ENCODE measurements at places on chromosomes 4 and X. TPM values are rescaled to one million over a fixed set of nuclear protein-coding genes. Genes with fewer than 3 reads are reported as not detected.

Gene FAM236A
- total RNA-seq: not detected

Gene RPA4
- total RNA-seq: 0.62 TPM

DNA sequence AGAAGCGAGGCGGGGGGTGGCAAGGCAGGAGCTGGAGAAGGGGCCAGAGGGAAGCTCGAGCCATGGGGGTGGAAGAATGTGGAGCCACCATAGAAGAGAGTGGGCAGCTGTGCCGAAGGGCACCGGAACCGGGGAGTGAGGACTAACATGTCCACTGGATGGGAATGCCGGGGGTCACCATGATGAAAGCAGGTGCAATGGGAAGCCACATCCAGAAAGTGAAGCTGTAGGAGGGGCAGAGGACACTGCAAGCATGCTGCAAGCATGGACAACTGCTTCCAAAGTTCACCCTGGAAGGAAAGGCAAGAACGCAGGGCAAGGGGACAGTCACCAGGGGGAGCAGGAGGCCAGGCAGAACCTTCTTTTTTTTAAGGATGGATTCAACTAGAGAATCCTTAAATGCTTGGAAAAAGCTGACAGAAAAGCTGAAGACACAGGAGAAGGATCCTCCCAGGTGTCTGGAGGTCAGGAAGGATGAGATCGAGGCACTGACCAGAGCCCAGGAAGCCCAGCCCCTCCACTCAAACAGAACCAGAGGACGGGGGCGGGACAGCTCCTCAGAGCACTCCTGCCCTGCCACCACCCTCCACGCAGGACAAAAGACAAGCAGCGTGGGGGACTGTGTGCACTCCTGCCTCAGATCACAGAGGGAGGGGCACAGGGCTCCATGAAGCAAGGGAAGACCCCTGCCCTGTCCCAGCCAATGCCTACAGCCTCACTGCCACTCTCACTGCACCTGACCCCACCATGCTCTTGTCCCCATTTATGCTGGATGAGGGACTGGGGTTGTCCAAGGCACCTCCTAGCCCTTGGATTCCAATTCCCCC is 169.2 kb downstream of the AFAP1 start:
- no peak for DNase-seq

GRCh38 chr4:151486168-151486567 is 77.2 kb downstream of the FHIP1A start:
- DNase-seq: no peak

Gene WAS
- 84.7 TPM for total RNA-seq

DNA sequence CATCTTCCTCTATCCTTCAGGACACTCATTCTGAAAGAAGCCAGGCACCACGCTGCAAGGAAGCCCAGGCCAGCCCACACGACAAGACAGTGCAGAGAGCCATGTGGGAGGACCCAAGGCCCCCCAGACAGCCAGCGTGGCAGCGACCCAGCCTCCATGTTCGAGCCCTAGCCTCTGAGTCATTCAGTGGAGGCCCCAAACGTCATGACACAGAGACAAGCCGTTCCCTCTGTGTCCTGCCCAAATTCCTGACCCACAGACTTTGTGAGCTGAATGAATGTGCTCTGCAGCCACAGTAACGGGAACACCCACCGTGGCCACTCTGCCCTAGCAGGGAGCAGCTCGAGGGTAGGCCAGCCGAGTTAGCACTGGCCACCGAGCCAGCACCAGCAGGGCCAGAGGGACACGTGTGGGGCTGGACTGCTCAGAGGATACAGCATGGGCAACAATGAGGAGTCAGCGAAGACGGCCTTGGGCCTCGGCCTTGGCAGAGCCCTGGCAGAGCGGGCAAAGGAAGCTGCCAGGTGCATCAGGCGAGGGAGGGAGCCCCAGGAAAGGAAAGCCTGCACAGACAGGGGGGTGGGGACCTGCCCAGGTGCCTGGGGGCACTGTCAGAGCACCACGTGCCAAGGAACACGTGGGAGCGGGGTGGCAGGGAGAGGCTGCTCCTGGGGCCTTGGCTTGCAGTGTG is 8.6 kb downstream of the BLOC1S4 start:
- DNase-seq: no peak

Gene ADH1C
- 0.54 TPM for total RNA-seq

DNA sequence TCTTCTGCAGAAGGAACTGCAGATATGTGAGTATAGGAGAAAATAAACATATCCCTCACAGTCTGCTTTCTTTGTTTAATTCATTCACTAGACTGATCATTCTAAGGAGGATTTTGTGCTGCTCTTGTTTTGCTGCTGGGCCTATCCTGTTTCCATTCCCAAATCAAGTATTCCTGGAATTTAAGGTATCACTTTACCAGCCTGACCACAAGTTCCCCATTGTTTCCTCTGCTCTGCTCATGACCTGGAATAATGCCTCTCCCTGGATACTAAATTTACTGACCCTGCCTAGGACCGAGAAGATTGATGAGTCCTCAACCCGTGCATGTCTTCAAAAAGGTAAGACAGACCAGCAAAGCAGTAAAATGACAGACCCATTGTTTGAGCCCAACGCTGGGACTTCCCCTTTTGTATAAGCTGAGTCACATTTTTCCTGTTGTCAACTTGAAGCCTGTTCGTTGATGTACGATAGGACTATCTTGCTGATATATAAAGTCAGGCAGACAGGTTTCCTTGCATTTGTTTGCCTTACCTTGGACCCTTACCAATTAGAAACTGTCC is 85.5 kb upstream of the TET2 start:
- peak; percentile 85 for DNase-seq

- no peak for DNase-seq
Observed at GRCh38 chrX:108299704-108300103, 138.5 kb downstream of the COL4A6 start.

GRCh38 chr4:78002260-78002659 is 54.9 kb upstream of the FRAS1 start:
- DNase-seq: no peak

DNA sequence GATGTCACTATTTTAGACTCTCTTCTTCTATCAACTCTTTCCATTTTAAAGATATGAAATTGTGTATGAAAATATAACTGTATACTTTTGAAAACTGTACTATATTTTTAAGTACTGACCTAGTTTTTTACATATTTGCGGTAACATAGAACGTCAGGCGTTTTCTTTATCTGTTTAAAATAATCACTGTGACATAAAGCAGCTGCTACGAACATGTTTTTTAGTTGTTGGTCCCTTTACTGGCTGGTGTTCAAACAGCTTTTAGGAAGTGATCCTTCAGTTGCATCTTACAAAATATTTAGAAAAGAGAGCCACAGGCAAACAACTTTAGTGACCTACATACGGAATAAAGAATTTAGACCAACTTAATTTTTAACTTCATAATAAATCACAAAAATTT is 73.1 kb downstream of the METTL14 start:
- no peak for DNase-seq

DNA sequence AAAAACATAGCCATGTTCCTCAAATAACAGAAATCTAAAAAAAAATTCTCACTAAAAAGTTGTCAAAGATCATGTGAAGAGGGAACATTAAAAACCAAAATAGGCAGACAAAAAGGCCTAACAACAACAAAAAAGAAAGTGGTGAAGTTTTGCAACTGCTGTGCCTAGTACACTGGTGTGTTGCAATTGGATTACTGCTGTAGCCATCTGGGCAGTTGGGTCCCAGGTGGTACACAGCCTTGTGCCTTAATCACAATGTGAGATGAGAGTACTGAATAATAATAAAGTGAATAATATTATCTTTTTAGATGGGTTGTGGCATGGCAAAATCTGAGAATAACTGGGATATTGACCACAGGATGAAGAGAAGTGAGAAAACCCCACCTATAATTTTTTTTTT is 12.0 kb downstream of the C4orf54 start:
- DNase-seq: no peak

Gene CAMK2D
- total RNA-seq: 15.7 TPM

Gene ZNF185
- 0.51 TPM for total RNA-seq

GRCh38 chr4:95095348-95095974 is 337.7 kb downstream of the BMPR1B start:
- DNase-seq: no peak

GRCh38 chr4:24968992-24969391 is 56.1 kb upstream of the CCDC149 start:
- no peak for DNase-seq

Gene RPL39
- 2,274 TPM for total RNA-seq

DNA sequence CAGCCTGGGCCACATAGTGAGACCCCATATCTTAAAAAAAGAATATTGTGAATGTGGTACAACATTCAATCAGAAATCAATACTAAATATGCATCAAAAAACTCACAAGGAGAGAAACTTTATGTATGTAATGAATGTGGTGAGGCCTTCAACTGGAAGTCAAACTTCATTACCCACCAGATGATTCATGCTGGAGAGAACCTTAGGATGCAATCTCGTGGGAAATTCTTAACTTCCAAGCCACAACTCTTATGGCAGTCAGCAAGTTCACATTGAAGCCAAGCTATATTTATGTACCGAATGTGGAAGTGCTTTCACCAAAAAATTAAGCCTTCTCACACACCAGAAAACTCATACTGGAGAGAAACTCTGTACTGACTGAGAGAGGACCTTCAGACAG is 84.5 kb upstream of the UXT start:
- no peak for DNase-seq

Gene NDP
- not detected for total RNA-seq

DNA sequence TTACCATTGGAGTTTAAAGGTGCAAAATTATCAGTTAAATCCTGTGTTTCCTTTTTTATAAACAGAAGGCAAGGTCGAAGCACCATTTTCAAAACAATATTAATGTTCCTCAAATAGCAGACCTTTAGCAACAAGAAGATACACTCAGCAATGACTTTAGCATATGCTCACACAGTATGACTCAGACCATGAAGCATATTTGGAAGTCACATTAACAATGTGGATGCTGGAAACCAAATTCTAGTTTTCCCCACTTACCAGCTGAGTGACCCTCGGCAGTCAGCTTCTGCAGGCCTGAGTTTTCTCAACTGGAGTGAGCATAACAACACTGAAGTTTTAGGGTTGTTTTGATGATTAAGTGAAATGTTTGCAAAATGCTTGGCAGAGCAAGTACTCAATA is 130.5 kb downstream of the ANK2 start:
- DNase-seq: no peak

GRCh38 chr4:22574880-22575279 is 59.0 kb upstream of the ADGRA3 start:
- DNase-seq: no peak

- DNase-seq: no peak
Observed at GRCh38 chrX:131874300-131874699, 148.8 kb upstream of the STK26 start.

Gene FAM47B
- not detected for total RNA-seq

DNA sequence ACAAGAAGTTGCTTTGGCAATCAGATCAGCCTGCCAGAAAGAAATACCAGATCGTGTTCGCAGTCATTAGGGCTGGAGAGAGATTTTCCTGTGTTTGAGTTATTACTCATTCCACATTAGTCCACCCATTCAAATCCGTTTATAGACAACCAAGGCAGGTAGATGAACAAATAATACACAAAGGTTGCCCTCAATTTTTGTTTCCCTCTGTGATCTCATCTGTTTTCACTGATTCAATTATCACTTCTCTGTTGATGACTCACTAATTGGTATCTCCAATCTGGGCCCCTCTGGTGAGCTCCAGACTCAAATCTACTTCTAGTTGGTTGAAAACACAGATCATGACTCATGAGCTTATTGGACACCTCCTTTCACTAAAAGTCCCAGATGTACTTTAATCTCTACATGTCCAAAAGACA is 54.5 kb downstream of the CHM start:
- no peak for DNase-seq

Gene NEXMIF
- 7.4 TPM for total RNA-seq

Gene TCEAL2
- not detected for total RNA-seq

DNA sequence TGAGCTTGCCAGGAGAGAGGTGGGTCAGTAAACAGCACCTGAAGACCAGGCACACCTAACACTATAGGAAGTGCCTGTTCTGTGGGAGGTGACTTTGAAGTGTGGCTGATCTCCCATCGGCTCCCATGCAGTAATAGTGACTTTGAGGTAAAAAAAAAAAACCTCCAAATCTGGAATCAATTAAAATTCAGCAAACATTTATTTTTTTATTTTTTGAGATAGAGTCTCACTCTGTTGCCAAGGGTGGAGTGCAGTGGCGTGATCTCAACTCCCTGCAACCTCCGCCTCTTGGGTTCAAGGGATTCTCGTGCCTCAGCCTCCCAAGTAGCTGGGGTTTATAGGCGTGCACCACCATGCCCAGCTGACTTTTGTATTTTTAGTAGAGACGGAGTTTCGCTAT is 32.4 kb downstream of the ARHGAP10 start:
- DNase-seq: no peak

DNA sequence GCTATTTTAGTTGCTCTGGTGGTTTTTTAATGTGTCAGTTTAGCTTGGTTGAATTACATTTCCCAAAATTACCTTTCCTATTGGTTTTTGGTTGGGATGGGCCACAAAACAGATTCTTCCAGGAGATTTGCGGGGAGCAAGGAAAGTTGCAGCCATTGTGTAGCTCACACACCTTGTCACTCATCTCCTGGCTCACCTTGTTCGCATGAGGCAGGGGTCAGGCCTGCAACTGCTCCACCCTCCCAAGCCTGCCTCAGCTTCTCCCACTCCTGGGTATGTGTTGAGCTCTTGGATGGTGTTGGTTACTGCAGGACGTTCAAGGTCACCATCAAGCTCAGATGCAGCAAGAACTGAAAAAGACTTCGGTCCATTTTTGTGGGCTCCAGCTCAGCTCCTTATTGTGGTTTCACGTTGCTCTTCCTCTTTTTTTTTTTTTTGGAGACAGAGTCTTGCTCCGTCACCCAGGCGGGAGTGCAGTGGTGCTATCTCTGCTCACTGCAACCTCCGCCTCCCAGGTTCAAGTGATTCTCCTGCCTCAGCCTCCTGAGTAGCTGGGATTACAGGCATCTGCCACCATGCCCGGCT is 95.6 kb upstream of the METTL14 start:
- DNase-seq: no peak

- no peak for DNase-seq
Observed at GRCh38 chr4:88029556-88029955, 22.1 kb downstream of the PKD2 start.

- peak; percentile 43 for DNase-seq
Observed at GRCh38 chrX:65596270-65597034, 61.9 kb upstream of the LAS1L start.

DNA sequence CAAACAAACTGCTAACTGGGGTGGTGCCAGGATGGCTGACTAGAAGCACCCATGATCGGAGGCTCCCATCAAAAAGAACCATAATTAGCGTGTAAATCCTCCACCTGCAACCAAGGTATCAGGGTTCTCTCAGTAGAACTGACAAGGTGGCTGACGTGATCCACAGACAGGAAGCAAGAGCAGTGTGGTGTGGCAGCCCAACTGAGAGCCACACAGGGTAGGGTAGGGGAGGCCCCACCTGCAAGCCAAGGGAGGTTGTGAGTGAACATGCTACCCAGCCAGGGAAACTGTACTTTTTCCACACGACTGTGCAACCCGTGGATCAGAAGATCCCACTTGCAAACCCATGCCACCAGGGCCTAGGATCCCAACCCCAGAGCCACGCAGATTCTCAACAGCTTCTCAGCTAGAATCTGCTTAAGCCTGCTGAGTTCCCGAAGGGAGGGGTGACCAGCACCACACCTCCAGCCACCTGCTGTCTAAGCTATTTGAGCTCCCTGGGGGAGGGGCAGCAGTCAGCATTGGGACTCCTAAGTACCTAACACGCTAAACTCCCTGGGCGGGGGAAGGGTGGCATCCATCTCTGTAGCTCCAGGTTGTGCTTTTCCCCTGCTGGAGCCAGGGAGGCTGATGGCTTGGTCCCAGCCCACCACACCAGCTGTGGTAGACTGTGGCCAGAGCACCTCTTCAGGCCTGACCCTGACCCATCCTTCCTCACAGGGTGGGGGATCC is 425.1 kb downstream of the GPM6A start:
- no peak for DNase-seq
